ENCODE measurements at places on chromosomes 16 and 17.

DNA sequence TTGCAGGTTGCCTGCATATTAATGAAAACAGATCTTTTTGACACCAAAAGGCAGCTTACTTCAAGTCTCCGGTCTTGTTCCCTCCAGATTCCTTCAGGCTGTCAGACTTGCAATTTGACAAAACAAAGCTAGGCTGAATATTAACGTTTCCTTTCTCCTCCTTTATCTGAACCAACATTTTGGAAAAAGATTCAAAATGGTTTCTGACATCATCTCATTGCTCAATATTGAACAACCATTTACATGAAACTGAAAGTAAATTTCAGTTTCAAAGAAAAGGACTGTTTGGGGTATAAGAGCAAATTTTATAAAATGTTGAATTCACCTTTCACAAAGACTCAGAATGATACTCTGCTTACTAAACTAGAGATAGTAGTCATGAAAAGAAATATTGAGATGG, 521.8 kb downstream of the KCNJ2 start:
- no peak for DNase-seq

DNA sequence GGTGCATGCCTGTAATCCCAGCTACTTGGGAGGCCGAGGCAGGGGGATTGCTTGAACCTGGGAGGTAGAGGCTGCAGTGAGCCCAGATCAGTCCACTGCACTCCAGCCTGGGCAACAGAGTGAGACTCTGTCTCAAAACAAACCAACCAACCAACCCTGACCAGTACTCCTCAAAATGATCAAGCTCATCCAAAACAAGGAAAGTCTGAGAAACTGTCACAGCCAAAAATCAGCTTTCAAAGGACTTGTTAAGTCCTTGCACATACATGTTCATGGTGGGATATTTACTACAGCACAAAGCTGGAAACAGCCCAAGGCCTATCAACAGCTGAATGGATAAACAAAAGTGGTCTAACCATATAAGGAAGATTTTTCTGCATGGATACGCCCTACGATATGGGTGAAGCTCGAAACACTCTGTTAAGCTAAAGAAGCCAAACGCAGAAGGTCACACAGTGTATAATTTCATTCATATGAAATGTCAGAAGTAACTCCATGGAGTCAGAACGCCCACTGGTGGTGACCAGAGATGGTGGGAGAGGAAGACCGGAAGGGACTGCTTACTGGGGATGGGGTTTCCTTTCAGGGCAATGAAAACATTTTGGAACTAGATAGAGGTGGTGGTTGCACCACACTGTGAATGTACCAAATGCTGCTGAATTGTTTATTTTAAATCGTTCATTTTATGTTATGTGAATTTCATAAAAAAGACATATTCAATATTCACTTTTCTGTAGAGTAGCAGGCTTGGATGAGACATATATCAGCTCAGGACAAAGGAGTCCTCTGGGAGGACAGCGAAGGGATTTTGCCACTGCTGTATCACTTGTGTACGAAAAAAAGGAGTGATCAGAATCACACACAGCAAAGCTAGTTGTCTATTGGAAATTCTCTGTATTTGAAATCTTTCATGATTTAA, 17.7 kb downstream of the CCL17 start:
- DNase-seq, result no peak

DNA sequence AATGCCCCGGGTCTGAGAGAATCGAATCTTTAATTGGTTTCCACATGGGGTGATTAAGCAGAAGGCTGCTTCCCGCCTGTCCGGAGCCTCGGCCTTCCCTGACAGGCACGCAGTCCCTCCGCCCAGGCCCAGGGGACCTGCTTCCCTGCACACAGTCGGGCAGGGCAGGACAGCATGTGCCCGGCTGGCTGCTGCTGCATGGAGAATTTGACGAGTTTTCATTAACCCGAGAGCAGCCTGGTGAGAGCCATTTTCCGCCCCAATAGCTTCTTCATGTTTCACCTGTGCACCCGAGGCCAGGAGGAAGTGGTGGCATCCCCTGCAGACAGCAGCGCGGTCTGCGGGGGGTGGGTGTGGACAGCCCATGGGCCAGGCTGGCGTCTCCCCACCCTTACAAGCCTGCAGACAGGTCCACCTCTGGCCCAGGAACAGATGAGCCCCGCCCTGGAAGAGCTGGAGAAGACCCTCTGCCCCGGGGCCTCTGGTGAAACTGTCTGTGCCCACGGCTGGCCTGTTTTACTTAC, 67.0 kb downstream of the KLHDC4 start:
- no peak for DNase-seq

GRCh38 chr17:79838522-79839274, 542 bp downstream of the CBX4 start:
- DNase-seq, result no peak

DNA sequence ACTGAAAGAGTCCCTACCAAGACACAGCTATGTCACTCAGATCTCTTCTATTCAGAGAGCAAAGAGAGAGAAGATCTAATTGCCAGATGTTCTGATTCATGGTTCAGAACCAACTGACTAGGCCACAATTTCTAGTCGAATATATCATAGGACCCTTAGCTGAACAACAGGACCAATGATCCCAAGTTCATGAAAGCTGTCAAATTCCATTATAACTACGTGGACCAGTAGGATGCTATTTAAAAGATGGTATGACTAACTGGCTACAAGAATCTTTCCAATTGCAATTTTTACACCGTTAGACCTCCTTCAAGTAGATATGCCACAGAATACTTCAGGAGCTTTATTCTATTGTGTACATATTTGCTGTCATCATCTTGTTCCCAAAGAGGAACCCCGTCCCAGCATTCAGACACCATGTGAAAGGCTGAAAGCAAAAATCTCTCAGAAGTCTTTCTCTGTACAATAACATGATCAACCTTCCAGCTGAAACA, 26.0 kb downstream of the DCUN1D3 start:
- no peak for DNase-seq

DNA sequence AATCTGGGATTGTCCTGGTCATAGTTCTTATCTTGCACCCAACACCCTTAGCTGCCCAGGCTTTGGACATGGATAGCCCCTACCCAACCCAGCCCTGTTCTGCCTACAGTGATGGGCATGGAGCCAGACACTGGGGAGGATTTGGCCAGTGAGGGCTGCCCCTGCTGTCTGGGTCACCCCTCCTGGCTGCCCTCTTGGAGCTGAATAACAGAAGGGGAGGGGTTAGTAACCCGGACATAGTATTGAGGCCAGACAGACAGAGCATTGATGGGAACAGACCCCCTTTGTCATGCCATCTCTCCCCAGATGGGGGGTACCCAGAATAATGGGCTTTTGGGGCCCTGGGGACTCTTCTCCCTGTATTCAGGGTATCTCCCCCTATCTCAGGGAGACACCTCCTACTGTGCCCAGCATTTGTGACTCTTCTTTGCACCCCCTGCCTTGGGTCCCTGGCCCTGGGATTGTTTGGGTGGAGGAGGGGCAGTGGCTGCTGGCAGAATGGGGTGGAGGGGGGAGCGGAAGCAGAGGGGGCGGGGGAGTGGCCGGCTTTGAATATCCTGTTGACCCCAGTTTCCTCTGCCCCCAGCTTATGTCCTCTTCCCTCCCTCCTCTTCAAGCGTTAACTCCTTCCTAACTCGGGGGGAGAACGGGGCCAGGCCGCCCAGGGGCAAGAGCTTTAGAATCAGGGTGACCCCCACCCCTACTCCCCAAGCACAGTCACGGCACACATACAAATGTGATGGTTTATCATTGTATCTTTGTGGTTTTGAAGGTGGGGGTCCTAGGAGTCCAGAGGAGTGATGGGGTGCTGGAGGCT, 17.0 kb downstream of the GJD3 start:
- no peak for DNase-seq

- no peak for DNase-seq
These were observed 184.3 kb upstream of the CACNG3 start for GRCh38 chr16:24071666-24072360.

DNA sequence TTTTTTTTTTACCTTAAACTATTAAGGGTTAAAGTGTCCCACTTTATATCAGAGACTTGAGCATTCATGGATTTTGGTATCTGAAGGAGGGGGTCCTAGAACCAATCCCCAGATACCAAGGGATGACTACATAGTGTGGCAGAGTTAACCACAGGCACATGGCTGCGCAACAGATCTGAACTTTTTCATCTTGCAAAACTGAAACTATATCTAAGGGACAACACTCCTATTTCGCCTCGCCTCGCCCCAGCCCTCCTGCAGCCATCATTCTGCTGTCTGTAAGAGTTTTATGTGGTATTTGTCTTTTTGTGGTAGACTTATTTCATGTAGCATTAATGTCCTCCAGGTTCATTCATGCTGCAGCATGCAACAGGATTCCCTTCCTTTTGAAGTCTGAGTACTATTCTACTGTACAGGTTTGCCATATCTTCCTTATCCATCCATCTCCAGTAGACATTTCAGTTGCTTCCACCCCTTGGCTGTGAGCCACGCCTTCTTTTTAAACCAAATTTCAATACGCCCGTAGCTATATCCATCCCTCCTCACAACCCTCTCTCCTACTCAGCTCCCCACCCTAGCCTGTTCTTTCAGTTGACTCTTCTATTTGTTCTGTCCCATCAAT, 53.2 kb downstream of the AMFR start:
- no peak for DNase-seq

DNA sequence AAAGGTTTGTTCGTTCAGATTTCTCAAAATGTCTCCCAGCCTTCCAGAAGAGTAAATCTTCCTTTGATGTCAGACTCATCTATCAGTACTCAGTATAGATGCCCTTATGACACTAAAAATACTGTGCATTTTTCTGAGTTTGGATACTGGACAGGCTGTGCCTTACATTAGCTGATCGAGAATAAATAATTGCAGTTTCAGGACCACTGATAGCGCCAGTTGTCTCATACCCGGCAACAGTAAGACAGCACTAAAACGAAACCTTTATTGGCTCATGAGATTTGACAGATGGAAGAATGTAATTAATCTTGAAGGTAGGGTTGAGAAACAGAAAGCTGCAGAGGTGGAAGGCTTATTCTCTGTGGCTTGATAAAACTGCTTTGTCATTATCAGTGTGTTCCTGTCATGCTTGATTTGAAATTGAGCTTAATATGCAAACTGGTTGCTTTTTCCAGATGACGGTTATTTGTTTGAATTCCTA, 1.2 kb downstream of the ATP6V0A1 start:
- no peak for DNase-seq

- DNase-seq, result peak; percentile 32
These were observed 5.7 kb downstream of the TRIM47 start for GRCh38 chr17:75872434-75873351.
